ENCODE measurements at places on chromosomes 1 and 21.

GRCh38 chr1:50110656-50111055 is 1.9 kb downstream of the ELAVL4 start:
- DNase-seq = no peak

DNA sequence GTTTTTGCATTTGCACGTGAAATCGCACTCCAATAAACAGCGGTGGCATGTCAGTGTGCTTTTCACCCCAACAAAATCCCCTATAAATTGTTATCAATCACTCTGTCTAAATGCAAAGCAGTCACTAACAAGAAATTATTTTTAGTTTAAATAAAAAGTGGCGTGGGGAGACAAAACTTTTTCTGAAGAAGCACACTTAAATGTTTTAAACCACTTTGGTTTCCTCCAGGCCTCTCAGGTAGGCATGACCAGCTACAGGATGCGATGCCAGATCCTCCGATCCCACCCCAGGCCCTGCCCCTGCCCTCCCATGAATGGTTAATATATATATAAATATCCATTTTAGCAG is 3.6 kb downstream of the FMO1 start:
- no peak for DNase-seq

GRCh38 chr1:34444516-34444915 is 267.8 kb downstream of the C1orf94 start:
- no peak for DNase-seq

DNA sequence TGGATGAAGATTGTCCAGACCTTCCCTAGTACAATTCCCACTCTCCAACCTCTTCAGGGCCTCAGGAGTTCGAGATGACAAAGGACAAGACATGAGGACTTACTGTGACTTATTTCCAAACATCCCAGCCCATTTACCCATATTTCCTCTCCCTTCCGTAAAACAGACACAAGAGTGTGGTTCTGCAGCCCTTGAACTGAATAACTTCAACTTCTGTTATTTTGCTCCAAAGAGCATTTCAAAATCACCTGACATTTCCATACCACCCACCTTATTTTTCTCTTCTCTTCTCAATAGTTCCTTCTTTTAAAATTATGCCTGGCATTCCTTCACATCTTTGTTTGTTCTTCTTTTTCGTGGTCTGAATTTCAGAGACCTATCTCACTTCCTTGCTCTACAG is 8.7 kb upstream of the OR10K2 start:
- no peak for DNase-seq

DNA sequence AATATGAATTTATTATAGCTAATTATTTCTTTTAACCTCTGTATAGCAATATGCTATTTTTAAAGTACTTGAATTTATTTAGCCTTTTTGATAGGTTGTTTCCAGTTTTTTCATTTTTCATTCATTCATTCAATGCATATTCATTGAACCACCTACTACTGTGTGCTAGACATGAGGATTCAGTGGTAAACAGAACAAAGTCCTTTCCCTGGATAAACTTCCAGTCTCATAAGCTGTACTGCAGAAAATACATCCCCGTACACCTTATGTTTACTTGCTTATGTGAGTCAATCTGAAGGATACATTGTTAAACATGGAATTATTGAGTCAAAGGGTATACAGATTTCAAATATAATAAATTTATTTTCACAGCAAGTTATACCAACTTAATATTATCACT is 21.9 kb downstream of the AGL start:
- no peak for DNase-seq

- DNase-seq = no peak
These were observed 11.8 kb upstream of the ZFP69B start for GRCh38 chr1:40438391-40439015.

DNA sequence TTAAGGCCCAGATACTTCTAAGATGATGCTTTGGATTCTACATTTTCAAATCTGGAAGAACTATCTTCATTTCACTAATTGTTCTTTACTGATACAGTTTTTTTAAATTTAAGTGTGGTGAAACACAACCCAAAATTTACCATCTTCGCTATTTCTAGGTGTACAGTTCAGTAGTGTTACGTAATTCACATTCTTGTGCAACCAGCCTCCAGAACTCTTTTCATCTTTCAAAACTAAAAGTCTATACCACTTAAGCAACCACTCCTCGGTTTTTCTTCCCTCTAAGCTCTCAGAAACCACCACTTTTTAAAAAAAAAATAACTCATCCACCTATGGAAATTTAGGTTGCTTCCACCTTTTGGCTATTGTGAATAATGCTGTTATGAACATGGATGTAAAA is 220.7 kb downstream of the PDE4B start:
- no peak for DNase-seq

DNA sequence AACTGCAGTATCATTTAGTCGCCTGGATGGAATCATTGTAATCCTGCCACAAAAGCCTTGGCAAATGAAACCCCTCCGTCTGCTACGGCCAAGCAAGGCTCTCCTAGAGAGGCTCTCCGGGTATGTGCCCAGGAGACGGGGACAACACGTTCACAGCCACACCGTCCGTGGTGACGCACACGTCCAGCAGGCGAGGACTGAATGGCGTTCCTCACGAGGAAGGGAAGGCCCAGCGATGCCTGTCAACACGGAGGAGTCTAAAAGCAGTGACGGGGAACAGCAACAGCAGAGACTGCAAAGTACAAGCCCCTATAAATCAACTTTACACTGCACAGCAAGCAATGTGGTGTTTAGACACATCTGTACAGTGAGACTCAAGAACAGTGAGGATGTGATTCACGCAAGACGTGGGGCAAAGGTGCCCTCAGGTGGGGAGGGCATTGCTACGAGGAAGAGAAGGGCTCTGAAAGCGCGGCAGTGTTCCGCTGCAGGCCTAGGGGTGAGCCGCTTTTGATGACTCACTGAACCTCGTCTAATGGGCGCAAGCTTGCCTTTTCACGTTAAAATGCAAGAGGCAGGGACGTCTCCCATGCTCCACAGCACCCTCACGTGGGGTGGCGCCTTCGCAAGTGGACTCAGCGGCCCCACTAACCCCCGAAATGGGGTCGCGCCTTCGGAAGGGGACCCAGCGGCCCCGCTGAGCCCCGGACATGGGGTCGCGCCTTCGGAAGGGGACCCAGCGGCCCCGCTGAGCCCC is 6.8 kb downstream of the WRAP73 start:
- no peak for DNase-seq

- no peak for DNase-seq
These were observed at the start of gene ITGB2 for GRCh38 chr21:44920694-44921604. Gene ITGB2 (minus strand): TSS chr21:44920899. CDS start chr21:44910782, 10,117 bp downstream.

- no peak for DNase-seq
These were observed 10.3 kb upstream of the EPS8L3 start for GRCh38 chr1:109773900-109774485.

- DNase-seq = no peak
These were observed 79.4 kb downstream of the PCSK9 start for GRCh38 chr1:55118651-55119329.

- DNase-seq = no peak
These were observed 6.6 kb upstream of the FCGR2A start for GRCh38 chr1:161498646-161499045.

DNA sequence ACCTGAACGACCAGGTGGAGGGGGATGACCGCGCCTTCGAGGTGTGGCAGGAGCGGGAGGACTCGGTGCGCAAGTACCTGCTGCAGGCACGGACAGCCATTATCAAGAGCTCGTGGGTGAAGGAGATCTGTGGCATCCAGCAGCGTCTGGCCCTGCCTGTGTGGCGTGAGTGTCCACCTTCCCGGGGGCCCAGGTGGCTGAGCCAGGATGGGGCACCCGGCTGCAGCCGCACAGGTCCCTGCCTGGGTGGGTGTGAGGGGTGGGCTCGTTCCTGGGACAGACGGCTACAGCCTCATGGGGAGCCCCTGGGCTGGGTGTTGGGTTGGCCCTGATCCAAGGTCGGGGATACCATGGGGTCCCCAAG is 65.2 kb downstream of the TRIM11 start:
- peak; percentile 30 for DNase-seq

DNA sequence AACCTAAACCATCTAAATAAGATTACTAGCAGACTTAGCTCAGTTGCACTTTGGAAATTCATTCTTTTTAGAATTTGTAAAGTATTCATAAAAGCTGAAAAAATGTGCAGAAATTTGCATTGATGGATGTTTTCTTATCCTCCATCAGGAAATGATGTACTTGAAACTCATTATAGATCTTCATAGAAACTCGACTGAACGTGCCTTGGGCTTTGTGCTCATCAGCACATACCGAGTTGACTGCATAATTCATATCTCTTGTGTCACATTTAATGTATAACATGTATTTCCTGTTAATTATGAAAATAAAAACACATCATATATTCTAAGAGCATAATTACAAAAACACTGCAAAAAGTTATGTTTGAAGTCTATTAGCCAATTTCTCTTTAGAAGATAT is 290.9 kb upstream of the NR5A2 start:
- no peak for DNase-seq

DNA sequence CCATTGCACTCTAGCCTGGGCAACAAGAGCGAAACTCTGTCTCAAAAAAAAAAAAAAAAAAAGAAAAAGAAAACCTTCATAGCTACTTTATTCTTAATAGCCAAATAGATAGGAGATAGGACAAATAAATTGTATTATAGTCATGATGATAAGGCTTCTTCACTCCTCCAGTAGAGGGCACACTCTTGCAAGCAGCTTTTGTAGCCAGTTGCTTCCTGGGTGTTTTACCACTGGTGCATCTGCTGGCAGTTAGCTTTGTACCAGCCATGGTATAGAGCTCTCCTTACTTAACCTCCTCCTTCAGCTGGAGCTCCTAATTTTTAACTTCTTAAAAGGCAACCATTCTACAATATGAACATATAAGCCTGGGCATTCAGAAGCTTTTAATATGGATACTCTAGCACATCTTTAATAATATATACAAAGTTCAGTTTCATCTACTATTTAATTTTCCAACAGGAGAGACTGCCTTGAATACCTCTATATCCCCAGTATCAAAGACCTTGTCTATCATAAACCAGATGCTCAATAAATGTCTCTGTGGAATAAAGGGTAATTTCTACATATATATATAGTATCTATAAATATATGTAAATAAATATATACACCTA is 35.8 kb downstream of the EVI5 start:
- no peak for DNase-seq

GRCh38 chr1:193157360-193157759 is 29.1 kb downstream of the B3GALT2 start:
- DNase-seq = no peak

- DNase-seq = peak; percentile 14
These were observed 198.5 kb downstream of the DYRK1A start for GRCh38 chr21:37564924-37565529.

- DNase-seq = no peak
These were observed 46.1 kb downstream of the CHAF1B start for GRCh38 chr21:36431252-36431651.

DNA sequence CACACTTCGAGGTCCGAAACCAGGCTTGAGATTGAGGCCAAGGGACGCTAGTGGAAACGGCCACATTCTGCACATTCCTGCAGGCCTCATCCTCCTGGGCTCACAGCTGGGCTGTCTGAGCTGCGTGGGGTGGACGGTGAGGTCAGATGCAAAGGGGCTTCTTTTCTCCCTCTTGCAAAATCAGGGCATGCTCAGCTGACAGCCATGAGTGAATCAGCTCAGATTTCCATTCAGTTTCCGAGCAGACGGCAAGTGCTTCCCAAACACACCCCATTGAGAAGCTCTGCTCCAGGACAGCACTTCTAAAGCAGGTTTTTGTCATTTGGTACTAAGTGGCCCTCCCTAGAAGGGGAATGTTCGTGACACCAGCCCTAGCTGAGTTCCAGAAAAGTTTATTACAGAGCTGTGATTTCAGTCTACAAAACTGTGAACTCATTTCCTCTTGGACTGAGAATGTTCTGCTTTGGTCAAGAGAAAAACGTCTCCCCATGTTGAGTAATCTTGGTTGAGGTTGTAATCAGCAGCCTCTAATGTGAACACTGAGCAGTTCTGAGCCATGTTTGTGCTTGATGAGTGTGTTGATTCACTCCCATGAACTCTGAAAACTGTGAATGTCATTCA is 10.0 kb downstream of the PDPN start:
- no peak for DNase-seq

DNA sequence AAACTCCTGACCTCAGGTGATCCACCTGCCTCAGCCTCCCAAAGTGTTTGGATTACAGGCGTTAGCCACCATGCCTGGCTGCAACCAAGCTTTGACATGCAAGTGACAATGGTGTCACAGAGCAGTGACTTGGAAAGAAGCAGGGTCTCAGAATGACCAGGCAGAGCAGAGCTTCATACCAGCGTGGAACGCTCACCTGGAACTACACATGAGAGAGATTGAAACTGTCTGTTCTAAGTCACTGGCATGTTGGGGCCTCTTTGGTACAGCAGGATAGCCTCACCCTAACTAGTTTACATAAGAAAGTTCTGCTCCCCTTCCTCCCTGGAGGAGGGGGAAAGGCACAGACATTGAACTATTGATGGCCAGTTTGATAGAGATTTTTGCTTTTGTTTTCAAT is 47.5 kb upstream of the ITPKB start:
- no peak for DNase-seq

DNA sequence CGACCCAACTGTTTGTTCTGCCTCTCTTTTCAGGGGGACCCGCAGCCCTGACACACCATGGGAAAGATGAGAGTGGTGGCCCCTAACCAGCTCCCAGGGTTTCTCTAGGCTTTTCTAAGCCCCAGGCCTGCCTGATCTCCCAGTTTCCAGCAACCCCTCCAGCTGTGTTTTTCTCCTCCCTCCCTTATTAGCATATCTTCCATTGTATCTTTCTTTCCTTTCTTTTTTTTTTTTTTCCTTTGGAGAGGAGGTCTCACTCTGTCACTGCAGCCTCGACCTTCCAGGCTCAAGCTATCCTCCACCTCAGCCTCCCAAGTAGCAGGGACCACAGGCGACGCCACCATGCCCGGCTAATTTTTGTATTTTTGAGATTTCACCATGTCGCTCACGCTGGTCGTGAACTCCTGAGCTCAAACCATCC is 1.8 kb upstream of the CERS2 start:
- no peak for DNase-seq

GRCh38 chr1:176925223-176925622 is 239.3 kb downstream of the ASTN1 start:
- no peak for DNase-seq
